ENCODE measurements at places on chromosomes 7 and 10.

GRCh38 chr7:3753868-3754267 lies 452.8 kb downstream of the SDK1 start:
- no peak for DNase-seq

DNA sequence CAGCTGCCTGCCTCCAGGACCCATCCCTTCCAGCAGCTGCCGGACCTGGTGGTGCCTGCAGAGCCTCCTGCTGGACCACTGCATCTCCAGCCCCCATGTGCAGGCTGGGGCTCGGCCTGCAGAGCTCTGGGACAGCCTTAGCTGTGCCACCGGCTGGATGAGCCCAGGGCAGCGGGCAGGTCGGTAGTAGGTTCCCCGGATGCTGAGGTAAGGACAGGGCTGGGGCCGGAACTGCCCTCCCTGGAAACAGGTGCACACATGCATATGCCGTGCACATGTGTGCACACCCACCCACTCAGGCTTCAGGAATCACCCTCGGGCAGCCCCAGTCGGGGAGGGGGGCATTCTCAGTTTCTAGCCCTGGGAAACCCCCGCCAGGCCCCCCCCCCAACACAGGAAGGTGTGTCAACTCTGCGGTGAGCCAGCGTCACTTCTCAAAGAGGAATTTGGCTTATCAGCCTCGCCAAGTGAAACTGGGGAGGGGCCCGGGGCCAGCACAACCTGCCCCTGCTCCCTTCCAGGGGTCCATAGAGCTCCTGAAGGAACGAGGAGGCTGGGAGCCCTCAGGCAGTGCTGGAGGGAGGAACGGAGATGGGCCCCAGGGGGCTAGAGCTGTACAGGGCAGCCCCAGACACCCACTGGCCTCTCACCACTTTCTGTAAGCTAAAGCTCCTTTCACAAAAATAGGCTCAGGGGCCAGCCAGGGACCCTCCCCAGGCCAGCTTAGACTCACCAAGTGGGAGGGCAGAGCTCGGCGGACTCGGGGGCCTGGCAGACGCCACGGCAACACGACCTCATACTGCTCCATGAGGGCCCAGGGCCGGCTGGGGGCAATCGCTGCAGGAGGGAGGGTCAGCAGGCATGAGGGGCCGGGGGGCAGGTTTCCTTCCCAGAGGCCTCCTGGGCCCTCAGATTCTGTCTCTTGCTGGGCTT lies 1.7 kb downstream of the ADAM8 start:
- DNase-seq = no peak

DNA sequence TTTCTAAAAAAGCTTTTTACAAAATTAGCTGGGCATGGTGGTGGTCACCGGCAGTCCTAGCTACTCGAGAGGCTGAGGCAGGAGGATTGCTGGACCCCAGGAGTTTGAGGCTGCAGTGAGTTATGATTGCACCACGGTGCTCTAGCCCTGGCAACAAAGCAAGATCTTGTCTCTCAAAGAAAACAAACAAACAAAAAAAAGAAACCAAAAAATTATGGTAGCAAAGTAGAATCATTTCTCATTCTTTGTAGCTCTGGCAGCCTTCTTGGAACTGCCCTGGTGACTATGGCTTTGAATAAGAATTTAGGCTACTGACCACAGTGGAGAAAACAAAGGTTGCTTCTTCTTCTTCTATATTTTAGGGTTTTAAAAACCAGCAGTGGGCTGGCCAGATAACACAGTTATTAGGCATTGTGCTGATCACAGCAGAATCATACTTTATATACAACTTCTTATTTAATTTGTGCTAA lies 41.9 kb upstream of the PRKAR2B start:
- no peak for DNase-seq

DNA sequence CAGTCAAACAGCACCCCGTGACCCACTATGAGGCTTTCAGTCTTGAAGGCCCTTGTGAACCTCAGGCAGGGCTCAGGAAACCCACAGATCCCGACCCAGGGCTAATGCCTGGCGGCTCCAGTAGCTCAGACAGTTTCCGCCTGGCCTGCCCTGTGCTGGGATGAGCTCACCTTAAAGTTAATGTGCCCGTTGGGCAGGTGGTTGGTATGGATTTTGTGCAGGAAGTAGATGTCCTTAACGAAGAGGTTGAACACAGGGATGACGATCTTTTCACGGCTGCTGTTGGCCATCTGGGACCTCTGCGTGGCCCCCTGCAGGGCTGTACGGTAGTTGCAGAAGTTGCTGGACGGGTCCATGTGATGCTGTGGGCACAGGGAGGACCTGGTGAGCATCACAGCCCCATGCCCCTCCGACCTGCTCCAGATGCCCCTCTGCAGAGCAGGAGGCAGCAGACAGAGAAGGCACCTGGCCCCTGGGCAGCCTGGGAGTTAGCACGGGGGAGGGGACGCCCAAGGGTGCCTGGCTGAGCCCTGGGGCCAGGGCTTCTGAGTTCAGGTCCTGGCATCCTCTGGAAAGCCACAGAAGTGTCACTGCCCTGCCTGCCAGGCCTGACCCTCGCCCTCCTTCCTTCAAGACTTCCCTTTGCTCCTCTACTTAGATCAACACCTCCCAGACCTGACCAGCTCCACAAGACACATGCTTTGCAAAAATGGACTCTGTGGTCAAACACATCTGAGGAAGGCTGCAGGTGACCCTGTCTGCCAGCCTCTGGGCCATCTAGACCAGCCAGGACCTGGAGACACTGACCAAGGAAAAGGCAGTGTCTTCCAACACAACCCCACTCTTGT lies 59.8 kb downstream of the CSGALNACT2 start:
- DNase-seq = no peak

DNA sequence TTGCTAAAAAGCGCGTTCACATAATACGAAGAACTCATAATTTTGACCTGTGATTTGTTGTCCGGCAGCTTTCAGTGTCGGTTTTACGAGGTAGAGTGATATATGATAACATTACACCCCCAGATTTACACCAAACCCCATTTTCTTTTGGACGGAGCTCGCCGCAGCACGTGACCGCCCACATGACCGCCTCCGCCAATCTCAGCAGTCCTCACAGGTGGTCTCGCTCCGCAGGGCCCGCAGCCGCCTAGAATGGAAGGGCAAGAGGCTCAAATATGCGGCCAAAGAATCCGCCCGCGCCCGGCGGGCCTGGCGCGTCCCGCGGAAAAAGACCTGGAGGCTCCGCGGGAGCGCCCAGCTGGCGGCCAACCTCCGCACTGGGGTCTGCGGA lies at the start of gene HOXA7:
HOXA7 (minus strand) TSS at position 168 of the 391 bp plus-strand sequence; CDS start at position 38, 130 bp downstream.
- DNase-seq = no peak

GRCh38 chr7:148882841-148883265 lies 1.2 kb downstream of the EZH2 start:
- no peak for DNase-seq

DNA sequence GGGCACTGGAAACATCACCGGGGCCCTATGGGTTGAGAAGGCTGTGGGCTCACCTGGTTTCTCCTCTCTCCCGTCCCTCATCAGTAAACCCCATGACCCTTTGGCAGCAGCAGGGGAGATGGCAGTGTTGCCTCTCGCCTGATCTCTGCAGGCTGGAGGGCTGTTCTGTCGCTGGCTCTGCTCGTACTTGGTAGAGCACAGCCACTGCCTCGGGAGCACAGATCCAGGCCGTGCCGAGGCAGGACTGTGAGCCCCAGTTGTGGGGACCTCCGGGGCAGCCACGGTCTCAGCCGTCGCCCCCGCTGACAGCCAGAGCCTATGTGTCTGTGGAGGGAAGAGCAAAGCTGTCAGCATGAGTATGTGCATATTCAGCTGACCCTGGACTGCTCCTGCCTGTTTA lies 94.9 kb downstream of the PTPRE start:
- no peak for DNase-seq

- no peak for DNase-seq
Measured at GRCh38 chr10:36038316-36038955, 396.3 kb upstream of the FZD8 start.

- DNase-seq = no peak
Measured at GRCh38 chr10:98956576-98957260, 278.9 kb downstream of the HPSE2 start.

DNA sequence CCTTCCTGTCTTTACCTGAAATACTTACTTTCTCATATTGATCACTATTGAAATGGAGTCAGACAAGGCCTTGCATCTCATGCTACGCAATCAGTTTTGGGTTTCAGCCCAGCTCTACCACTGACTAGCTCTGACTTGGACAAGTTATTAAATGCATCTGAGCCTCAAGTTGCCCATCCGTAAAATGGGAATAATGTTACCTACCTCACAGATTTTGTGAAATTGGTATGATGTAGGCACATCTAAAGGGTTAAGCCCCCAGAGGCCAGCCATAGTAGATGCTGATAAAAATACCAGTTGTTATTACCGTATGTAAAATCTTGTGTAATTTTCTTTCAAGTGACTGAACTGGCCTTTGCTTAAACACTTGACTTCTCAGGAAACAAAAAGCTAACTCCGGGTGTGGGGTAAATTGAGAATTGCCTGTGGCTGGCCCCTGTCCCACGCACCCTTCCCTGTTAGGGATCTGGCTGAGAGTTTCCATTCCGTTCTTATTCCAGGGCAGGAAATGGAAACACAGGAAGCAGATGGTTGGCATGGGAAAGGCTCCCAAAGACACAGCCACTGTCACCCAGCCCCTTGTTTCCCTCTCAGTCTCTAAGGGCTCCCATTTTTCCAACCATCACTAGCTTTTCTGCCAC lies 7.5 kb downstream of the DUSP5 start:
- DNase-seq = no peak

DNA sequence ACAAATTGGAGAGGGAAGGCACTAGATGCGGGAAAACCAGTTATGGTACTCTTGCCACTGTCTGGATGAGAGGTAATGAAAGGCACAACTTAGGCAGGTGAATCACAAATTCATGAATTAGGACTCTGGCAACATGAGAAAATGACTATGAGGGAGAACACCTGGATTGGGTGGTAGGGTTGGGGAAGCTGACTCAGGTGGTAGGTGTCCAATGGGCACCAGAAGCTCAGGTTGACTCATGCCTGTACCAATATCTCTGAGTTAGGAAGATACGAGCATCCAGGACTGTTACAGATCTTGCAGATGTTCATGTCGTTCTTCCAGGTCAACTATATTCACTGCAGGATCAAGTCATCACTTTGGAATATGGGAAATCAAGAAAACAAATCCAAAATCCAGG lies 56.7 kb downstream of the NPY start:
- no peak for DNase-seq

DNA sequence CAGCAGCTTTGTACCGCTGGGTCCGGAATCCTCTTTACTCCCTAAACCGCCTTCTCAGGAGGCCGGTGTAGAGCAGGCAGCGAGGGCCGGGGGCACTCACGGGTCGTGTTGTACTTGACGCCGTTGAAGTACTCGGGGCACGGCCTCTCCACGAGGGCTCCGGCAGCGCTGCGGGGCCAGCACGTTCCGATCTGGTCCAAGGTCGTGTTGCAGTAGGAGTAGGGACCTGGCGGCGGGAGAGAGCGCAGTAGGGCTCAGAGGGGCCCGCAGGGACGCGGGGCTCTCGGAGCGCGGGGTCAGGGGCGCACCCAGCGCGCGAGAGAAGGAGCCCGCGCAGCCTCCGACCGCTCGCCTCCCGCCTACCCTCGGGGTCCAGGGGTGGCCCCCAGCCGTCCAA lies 443 bp downstream of the CRHR2 start:
- no peak for DNase-seq

GRCh38 chr7:18803923-18804322 lies 308.4 kb downstream of the HDAC9 start:
- no peak for DNase-seq

GRCh38 chr10:49611166-49611815 lies 1.2 kb downstream of the SLC18A3 start:
- no peak for DNase-seq

GRCh38 chr10:126060261-126060931 lies 164.0 kb downstream of the FANK1 start:
- no peak for DNase-seq

GRCh38 chr7:95929710-95930280 lies 157.4 kb downstream of the DYNC1I1 start:
- no peak for DNase-seq

- DNase-seq = no peak
Measured at GRCh38 chr7:193481-194251, 1.3 kb downstream of the FAM20C start.

DNA sequence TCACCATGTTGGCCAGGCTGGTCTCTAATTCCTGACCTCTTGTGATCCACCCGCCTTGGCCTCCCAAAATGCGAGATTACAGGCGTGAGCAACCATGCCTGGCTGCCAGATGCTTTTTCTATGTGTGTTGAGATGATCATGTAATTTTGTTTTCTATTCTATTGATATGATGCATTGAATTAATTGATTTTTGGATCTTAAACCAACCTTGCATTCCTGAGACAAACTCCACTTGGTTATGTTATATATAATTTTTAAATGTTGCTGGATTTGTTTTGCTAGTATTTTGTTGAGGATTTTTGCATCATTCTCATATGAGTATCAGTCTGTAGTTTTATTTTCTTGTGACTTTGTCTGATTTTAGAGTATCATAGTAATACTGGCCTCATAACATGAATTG lies 192.8 kb downstream of the ADK start:
- no peak for DNase-seq

GRCh38 chr10:24428410-24428782 lies 219.5 kb downstream of the KIAA1217 start:
- DNase-seq = no peak

- DNase-seq = no peak
Measured at GRCh38 chr7:143345428-143345900, 17.0 kb downstream of the FAM131B start.

- no peak for DNase-seq
Measured at GRCh38 chr7:70355198-70356020, 757.1 kb downstream of the AUTS2 start.

GRCh38 chr7:15143936-15144335 lies 241.4 kb upstream of the DGKB start:
- no peak for DNase-seq

GRCh38 chr10:74921744-74922143 lies 95.3 kb downstream of the KAT6B start:
- DNase-seq = no peak

DNA sequence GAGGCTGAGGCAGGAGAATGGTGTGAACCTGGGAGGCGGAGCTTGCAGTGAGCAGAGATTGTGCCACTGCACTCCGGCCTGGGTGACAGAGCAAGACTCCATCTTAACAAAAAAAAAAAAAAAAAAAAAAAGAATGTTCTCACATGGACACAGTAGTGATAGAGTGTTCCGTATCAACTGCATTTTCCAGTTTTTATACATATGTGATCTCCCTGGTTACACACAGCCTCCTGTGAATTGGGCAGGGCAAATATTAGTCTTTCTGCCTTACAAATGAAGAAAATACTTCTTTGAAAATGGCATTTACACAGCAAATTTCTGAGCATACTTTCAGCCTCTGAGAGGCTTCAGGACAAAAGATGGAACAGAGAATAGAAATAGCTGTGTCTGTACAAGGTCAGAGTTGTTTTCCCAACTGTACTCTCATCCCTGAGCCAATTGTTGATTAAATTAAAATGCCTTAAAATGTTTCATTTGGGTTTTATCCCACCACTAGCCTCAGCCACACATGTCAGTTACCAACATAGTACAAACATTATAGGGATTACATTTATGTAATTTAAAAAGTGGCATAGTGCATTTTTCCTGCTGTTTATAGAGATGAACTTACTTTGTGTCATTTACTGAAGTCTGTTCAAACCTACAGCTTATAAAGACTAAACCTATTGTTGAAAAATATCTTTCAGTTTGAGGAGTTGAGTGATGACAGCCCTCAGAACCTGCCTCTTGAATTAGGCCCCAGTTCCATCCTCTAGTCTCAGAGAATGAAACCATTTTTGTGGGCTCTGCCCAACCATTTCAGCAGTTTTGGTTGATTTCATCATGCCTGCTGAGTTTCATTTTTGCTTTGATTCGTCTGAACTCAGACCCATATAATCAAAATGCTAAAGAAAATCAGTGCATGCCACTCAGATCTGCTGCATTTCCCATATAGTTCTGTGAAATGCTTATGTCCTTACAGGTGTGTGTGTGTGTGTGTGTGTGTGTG lies 609.4 kb upstream of the C7orf33 start:
- no peak for DNase-seq

- DNase-seq = no peak
Measured at GRCh38 chr7:94001396-94001795, 2.8 kb downstream of the BET1 start.

Measured in SIG-M5 (cell line).